ENCODE measurements at places on chromosomes 2 and 18.

DNA sequence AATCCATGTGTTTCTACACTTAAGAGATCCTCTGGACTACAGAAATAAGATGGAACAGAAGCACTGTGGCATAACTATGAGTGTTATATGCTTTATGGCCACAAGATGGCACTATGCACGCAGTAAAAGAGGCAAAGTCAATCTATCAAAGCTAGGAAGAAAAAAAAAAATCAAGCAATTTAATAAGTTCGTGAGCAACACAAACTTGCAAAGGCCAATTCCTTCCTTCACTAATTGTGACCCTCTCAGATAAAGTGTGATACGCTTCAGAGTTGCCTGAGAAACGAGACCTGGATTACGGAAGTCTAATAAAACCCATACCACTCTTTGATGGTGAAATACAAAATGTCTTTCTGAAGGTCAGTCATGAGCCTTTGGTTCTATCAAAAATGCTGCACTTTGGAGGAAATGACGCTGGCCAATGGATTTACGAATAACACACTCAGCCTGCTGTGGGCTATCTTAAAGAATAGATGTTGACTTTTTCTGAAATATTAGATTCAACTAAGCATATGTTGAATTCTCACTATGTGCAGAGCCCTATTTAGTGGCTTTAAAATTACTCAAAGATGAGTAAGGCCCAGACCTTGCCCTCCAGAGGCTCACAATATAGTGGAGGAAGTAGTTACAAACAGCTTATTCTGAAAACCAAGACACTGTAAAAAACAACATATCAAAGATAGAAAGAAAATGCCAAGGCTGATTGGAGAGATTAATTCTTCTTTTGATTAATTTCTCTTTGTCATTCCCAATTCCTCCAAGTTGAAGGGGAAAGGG lies 35.5 kb upstream of the TTR start:
- DNase-seq, result no peak

DNA sequence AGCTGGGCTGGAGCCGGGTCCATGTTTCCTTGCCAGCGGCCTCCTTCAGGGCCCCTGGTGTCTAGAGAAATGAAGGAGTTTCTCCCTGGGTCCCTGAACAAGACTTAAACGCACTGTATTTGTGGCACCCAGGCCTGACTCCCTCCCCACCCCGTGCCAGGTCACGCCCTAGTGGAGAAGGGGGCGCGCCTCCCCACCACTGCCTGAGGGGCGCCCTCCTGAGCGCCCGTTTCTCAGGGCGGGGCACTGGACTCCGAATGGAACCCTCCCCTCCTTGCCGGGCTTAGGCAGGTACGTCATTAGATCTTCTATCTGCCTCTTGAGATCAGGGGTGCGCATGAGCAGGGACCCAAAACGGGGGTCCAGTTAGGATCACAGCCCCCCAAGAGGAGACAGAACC lies 16.3 kb downstream of the ODC1 start:
- no peak for DNase-seq

DNA sequence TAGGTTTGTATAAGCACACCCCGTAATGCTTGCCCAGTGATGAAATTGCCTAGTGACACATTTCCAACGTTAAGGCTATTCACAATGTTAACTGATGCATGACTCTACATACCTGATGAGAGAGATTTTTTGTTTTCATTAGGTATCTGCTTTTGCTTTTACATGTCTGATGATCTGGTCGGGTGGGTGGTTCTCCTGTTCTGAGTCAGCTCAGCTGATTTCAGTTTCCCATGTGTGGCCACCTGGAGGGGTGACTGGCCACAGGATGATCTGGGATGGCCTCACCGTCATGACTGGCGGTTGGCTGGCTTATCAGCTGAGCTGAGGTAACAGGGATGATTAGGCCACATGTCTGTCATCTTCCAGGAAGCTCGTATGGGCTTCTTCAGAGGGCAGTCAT lies 33.8 kb upstream of the ACYP2 start:
- no peak for DNase-seq

GRCh38 chr2:117698287-117698686 lies 116.2 kb upstream of the DDX18 start:
- no peak for DNase-seq

- no peak for DNase-seq
These were observed 88.7 kb upstream of the XPO1 start for GRCh38 chr2:61626827-61627226.

DNA sequence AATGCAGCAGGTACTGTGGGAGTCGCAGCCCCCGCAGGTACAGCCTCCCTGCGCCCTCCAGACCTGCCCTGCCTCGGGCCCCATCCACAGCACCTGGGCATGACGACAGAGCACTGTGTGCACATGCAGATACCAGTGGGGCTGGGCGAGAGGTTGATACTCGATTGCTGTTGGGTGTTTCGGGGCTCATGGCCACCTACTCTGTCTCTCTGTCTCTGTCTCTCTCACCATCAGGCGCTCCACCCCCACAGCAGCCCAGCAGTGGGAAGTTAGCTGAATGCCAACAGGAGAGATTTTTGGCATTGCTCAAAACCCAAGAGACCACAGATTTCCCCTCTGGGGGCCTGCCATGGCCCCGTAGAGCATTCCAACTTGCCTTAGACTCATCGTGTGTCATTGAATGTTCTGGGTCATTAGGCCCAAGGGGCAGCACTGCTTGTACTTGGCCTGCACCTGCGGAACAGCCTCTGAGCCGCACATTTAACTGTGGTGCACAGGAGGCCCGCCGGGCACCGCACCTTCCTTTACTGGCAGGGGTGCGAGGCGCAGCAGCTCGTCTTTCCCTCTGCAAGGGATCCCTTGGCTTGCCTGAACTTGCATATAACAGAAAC lies 18.8 kb downstream of the KCNIP3 start:
- no peak for DNase-seq

DNA sequence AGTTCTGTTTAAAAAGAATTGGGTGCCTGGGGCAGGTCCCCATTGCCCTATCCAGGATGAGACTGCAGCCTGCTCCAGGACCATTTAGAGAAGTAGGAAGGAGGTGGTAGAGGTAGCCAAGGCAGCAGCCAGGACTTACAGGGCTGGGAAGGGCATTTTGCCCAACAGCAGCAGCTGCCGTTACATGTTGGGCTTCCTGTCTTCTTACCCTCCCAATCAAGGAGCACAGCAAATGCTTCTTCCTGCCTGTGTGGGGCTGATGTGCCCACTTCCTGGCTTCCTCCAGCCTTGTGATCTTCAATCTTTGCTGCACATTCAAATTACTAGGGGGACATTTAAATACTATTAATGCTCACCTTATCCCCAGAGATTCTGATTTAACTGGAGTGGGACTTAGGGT lies 112.0 kb downstream of the QPCT start:
- DNase-seq, result no peak

GRCh38 chr18:13548966-13549879 lies 177.1 kb downstream of the FAM210A start:
- no peak for DNase-seq

- DNase-seq, result no peak
These were observed 256.3 kb upstream of the PKDCC start for GRCh38 chr2:41791523-41791922.

GRCh38 chr2:189409647-189410046 lies 31.6 kb upstream of the WDR75 start:
- DNase-seq, result no peak

All from substantia nigra (tissue), 51 donors.